ENCODE measurements at places on chromosomes 3 and 15.

DNA sequence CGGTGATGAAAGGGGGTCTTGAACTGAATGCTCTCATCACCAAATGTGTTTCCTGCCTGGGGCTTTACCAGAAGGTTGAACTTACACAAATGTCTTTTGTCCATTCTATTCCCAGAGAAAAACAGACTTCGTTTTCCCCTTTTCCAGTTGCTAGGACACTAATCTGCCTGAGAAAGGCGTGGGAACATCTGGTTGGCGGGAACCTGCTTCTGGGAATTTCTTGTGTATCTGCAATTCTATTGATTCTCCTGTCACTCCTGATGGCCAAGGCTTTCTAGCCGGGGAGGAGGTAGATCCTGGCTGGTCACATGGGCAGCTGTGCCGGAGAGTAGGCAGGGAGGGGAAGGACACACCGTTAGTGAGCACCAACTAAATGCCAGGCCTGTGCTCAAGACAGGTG lies 31.1 kb upstream of the CCDC174 start:
- DNase-seq = no peak

DNA sequence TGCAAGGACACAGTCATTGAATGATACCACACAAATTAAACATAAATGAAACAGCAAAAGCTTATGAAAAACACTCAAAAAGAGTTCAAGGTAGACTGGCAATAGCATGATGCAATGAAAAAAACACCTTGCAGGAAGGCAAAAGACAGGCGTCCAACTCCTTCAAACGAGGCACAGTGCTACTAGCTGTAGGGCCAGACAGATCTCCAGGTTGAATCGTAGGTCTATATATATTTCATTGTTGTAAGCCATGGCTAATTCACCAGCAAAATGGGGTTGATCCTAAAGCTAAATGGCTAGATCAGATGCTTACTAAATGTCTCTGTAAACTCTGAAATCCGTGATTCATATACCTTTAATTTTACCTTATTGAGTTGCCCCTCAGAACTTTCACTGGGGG lies 94.2 kb downstream of the THRB start:
- DNase-seq = no peak

GRCh38 chr3:40753951-40754350 lies 229.2 kb downstream of the ZNF621 start:
- DNase-seq = no peak

DNA sequence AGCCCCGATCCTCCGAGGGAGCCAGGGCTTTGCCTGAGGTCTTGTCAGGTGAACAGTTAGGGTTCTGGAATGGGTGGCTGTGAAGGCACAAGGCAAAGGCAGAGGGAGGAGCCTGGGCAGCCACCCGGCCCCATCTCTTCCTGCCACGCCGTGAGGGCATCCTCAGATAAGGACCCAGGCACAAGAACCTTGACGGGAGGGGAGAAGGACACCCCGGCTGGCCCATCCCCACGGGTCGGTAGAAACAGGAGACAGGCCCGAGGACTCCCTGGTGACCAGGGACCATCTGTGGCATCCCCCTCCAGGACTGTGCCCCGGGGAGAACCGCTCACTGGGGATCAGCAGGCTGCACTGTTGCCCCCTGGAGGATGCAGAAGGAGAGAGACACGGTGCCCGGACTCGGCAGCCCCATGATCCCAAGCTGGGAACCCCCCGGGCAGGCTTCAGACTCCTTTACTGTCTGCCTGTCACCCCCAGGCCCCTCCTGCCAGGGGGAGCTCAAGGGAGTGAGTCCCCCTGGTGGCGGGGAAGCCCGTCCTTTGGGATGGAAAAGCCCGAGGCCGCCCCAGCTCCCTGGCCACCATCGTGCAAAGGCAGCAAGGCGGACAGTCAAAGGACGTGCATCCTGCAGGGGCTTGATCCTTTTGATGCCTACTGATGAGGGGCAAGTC lies 12.3 kb upstream of the PCSK6 start:
- DNase-seq = peak; percentile 68

GRCh38 chr3:120033596-120033995 lies 60.7 kb downstream of the GSK3B start:
- DNase-seq = no peak

GRCh38 chr3:183275418-183275817 lies 22.4 kb downstream of the B3GNT5 start:
- DNase-seq = no peak

DNA sequence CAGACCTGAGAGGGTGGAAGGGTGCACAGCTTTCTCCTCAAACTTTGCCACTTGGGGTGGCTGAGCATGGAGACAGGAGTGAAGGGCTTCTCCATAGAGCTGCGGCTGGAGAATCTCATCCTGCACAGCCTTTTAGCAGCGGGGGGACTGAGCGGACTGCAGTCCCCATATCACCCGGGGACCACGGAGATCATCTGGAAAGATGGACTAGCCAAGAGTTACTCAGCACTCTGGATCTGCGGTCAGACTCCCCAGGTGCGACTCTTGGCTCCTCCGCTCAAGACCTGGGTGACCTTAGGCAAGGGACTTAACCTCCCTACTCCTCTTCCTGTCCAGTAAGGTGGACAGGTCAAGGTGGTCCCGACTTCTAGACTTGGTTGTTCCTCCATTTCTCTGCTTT lies 125.8 kb upstream of the MEF2A start:
- no peak for DNase-seq

DNA sequence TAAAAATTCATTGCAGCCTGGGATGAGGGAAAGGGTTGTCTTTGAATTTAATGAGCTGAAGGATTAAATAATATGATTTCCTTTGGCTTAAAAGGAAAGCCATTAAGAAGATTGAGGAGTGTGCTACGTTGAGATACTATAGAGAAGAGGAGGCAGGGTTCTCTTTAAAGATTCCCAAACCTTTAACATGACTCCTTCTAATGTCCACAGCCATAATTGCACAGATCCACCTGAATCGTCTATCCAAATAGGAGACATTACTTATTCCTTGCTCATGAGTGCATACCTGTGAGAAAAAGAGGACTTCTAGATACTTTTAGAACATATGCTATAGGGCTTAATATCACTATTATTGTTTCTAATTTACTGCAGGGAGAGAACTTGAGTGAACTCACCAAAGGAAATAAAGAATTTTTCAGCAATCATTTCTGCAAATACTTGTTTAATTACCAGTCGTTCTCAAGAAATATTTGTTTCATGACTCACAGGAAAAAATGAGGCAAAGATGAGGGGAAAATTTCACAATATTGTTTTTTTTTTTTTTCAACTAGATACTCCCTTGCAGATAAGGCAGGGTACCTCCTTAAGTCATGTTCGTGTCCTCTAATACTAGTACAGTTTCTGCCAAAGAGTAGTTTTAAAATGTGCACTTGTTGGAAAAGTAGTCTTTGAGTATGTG lies 8.9 kb upstream of the SUCNR1 start:
- DNase-seq = no peak

DNA sequence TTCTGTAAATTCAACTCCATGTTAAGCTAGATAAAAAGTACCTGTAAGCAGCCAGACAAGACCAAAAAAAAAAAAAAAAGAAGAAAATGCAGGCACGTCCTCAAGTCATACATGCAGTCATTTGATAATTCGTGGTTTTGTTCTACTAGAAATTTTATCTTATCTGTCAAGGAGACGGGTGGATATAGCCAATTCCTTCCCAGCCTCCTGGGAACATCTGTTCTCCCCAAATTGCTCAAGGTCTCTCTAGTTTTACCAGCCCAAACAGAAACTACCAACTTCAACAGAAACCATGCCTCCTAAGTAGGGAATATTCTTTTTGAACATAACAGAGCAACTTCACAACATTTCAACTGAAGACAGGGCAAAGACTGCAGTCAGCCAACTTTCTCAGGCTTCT lies 19.5 kb downstream of the RYK start:
- DNase-seq = no peak

- no peak for DNase-seq
These were observed 155.0 kb downstream of the NLGN1 start for GRCh38 chr3:173552526-173552925.

DNA sequence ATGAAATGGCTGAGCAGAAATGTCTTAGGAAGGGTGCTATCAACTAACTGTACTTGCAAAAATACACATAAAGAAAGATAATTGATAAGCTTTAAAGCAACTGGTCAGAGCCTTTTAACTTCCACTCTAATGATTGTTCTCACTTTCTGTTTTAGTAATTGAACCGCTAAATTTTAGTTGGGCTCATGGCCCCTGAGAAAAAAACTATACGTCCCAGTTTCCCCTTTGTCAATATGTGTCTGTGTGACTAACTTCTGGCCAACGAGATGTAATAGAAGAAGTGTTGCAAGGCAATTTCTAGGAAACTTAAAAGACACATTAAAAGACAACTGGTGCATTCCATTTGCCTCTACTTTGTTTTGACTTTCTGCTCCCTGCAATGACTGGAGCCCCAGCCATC lies 223.9 kb downstream of the NR1D2 start:
- DNase-seq = no peak

- DNase-seq = no peak
These were observed 256.7 kb upstream of the SATB1 start for GRCh38 chr3:18681818-18682345.

- DNase-seq = no peak
These were observed 177.9 kb downstream of the CDIN1 start for GRCh38 chr15:36757189-36757814.

DNA sequence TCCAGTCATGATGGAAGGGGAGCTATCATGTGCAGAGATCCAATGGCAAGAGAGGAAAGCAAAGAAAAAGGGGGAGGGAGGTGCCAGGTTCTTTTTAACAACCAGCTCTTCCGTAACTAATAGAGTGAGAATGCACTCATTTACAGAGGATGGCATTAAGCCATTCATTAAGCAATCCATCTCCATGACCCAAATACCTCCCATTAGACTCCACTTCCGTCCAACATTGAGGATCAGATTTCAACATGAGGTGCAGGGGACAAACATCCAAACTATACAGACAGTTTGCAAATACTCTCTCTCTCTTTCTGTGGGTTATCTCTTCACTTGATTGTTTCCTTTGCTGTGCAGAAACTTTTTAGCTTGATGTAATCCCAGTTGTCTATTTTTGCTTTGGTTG lies 21.2 kb downstream of the ZDHHC23 start:
- DNase-seq = no peak

DNA sequence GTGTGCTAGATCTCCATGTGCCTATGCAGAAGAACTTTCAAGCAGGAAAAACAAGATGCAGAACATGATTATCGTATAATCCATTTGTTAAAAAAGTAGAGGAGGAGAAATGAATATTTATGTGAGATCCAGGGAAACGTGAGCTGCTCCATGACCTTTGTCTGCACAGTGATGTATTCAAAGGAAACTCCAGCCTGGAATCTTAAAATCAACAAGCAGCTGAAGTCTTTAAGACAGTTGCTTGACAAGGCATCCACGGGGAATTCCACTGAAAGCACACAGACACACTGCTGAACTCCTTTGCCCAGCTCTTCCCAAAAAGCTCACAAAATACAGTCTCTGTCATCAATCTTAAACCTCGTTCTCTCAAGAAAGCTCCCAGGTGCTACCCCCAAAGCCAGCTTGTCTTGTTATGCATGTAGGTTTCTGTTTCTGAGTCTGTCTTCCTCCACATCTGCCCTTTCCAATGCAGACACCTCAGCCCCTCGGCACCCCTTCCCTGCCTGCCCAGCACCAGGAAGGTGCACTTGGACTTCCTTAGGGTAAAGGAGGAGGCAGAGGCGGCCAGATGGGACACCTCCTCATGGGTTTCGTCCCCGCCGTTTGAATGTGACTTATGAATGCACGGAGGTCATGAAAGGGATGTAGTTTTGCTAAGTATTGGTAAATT lies 28.7 kb downstream of the LRRK1 start:
- no peak for DNase-seq

GRCh38 chr3:178099274-178099673 lies 437.0 kb upstream of the KCNMB2 start:
- DNase-seq = no peak

DNA sequence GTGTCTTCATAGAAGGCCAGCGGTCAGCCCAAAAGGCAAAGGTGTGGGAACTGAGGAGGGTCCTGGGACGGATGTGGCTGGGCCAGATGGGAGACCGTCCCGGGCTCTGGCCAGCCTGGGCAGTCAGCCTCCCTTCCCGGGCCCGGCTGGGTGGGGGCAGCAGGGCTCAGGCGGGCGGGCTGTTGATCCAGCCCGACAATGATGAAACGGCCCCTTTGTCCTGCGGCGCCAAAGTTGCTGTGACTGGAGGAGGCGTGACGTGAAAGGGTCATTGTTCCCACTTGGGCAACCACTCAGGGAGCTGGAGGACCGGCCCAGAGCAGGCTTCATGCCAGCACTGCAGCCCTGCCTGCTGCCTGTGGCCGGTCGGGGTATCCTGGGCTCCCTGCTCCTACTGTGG lies 16.5 kb downstream of the DUSP7 start:
- peak; percentile 84 for DNase-seq

DNA sequence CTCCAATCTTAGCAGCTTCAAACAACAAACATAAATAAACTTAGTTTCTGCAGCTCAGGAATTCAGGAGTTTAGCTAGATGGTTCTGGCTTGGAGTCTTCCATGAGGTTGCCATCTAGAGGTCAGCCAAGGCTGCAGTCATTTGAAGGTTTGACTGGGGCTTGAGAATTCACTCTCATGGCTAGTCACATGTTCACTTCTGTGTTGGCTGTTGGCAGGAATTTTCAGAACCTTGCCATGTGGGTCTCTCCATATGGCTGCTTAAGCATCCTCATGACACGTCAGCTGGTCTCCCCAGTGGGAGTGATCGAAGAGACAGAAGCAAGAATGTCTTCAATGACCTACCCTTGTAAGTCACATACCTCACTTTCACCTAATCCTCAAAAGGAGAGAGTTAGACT lies 269.2 kb upstream of the CNTN3 start:
- no peak for DNase-seq

DNA sequence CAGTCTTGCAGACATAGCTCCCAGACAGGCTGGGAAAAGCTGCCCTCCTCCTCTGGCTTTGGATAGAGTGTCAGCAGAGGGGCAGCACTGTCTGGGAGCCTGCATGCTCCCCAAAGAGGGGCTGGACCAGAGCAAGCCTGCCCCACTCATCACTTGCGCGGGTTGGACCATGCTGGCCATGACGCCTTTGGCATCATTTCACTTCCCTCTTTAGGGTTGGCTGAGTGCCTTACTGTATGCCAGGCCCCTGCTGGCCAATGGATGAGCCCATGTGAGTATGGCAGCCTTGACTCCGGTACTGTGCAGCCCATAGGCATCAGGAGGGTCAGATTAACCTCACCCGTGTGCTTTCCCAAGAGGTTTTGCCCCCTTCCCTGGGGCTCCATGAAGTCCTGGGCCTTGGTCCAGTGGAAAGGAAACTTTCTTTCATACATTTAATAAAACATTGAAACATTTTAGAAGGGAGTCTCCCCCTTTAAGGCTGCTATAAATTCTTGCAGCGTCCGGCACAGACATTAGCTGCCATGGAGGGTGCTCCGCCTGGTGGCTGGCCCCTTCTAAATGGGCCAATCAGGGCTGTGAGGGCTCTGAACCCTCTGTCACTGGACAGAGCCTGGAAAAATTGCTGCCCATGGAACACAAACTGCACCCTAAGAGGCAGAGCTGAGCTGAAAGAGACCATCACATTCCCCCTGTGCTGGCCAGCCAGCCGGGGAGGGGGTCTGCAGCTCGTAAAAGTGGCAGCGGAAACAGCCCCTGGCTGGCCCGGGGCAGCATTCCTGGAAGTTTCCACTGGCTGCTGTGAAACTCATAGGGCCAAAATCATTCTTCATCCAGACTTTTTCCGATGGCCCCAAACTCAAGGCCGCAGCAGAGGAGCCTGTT lies 20.8 kb upstream of the DUSP7 start:
- no peak for DNase-seq

Data from left ventricle myocardium superior (tissue), 1 donor.